DMS79 treated with DMSO at 0.1 percent for 48 hours (cell line): ENCODE measurements at places on chromosomes 4 and X.

DNA sequence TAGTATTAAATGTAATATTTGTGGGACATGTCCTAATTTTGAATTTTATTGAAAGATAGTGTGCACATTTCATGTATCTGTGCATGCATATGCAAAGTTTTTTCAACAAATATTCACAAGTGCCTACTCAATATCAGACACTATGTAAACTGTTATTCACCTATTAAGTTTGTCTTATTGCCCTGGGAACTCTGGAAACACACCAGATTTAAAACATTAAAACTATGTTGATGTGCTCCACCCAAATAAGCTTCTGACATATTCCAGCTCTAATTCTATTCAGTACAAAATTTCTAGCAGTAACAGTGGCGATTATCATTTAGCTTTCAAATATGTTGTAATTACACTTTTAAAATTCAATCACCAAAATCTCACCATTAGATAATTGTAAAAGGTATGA is 183.1 kb upstream of the TTC29 start:
- no peak for DNase-seq

- DNase-seq = no peak
Measured at GRCh38 chr4:80740375-80740774, 290.1 kb upstream of the BMP3 start.

DNA sequence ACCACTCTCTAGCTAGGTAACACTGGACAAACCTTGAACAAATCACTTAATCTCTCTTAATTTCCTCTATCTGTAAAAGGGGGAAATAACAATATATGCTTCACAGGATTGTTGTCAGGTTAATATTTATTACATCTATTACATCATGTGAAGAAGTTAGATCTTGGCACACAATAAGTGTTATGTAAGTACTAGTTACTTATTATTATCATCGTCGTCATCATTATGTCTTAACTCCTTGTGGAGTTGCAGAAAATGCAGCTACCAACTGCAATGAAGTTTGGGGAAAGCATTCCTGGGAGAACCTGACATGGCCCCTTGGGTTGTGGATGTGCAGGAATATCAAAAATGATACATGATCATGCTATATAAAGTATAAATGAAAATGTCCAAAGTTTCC is 4.8 kb upstream of the JCHAIN start:
- no peak for DNase-seq

DNA sequence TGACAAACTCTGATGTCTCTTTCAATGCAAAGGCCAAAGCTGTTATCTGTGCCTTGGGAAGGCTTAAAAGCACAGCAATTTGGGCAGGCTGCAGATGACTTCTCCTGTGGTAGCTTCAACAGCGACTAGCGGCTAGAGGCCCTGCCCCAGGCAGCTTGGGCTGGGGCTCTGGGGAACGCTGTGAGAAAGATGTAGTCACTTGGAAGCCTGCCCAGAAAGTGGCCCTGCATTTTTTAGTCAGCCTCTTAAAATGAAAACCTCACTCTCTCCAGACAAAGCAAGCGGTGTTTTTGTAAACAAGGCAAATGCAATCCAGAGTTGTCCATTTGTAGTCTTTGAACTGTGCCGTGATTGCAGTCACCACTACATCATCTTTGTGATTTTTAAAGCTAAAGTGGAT is 27.5 kb downstream of the PCYT1B start:
- peak; percentile 60 for DNase-seq

- no peak for DNase-seq
Measured at GRCh38 chrX:20500171-20500865, 233.6 kb upstream of the RPS6KA3 start.
